ENCODE measurements at places on chromosomes 2 and 18. TPM values are rescaled to one million over a fixed set of nuclear protein-coding genes. Genes with fewer than 3 reads are reported as not detected.

- DNase-seq, result no peak
Observed at GRCh38 chr2:69300650-69301049, 86.4 kb downstream of the GFPT1 start.

DNA sequence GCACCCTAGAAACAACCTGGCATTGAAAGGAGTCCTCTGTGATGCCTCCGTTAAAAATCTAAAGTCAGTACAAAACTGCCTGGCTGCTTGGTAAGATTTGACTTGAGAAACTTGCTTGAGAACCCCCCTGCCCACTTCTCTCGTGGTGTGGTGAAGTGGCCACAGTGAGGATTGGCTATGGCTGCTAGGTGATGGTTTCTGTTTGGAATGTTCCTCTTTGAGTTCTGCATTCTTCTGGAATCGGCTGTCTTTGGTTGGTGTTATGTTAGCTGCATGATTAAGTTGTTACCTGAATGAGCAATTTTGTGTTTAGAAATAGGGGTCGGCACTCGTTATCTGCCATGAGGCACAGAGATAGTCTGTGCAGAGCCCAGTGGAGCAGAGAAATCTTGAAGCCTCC lies 21.7 kb upstream of the SAG start:
- DNase-seq, result no peak

DNA sequence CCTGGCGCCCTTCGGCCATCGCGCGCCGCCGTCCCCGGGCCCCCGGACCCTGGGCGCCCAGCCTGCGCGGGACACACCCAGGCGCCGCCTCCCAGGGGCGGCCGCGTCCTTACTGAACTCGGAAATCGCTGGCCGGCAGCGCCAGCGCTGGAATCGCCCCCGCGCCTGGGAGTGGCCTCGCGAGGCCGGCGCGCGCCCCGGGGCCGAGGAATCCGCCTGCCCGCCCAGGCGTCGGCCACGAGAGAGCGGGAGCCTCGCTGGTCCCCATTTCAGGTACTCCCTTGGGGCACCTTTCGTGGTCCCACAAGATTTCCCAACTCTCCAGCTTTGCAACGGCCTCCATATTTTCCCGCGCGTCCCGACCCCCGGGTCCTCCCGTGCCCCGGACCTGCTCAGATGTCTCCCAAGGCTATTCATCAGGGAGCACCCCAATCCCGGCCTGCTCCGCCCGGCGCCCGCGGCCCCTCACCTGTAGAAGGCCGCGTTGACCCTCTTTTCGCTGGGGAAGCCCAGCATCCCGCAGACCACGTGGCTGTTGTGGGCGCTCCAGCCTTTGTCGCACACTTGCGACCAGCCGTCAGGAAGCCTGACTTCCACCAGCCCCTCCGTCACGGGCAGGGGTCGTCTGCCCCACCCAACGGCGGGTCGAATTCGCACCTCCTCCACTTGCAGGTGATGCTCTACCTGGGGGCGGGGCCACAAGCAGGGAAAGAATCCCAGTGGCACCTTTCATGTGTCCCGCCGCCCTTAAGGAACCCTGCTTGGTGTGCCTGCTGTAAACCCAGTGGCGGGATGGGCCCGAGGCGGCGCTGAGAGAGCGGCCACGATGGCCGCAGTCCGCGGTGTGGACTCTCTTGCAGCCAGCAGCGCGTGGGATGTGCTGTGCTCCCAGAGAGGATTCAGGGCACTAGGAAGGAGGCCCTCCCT lies 4.6 kb downstream of the LOXL3 start:
- DNase-seq, result peak; percentile 90

DNA sequence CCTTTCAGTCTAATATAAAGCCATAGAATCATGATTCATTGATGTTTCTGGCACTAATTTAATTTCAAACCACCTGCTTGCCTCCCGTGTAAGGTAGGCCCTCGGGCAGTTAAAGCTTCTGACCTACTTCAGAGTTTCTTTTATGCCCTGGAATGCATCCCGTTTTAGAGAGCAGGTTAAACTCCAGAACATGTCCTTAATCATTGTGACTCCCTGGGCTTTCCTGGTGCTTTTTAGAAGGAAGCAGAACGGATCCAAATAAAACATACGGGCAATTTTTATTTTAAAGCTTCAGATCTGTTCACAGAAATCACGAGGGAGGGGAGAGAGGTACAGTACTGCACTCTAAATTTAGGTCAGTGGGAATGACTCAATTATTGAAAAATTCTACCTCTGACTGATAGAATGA lies 134.8 kb downstream of the GCA start:
- no peak for DNase-seq

DNA sequence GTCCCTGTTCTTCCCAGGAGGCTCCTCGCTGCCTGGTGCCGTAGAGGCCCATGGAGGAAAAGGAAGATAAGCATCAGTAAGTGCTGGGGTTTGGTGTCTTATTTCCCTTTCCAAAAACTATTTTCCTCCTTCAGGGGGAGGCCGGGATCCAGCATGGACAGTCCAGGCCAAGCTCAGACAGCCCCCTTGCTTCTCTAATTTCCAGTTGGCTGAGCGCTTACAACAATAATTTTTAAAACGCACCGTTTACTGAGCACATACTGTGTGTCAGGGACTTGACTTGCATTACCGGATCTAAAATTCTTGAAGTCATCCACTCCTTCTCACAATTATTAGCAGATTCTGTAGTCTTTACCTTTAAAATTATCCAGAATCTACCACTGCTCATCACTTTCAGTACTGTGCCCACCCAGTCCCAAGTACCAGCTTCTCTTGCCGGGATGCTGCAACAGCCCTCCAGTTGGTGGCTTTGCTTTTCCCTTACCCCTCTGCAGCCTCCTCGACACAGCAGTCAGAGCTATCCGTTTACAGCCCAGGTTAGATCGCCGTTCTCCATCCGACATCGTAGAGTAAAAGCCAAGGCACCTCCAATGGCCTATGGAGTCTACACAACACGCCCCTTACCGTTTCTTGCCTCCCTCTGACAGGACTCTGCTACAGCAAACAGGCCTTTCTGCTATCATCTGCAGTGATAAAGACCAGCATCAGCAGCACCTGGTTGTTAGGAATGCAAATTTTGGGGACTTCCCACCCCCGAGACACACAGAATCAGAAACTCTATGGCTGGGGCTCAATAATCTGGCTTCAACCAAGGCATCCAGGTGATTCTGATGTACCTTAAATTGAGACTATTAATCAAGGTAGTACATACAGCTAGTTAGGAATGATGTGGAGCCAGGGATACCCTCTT lies 75.2 kb upstream of the TSPYL6 start:
- DNase-seq, result no peak

DNA sequence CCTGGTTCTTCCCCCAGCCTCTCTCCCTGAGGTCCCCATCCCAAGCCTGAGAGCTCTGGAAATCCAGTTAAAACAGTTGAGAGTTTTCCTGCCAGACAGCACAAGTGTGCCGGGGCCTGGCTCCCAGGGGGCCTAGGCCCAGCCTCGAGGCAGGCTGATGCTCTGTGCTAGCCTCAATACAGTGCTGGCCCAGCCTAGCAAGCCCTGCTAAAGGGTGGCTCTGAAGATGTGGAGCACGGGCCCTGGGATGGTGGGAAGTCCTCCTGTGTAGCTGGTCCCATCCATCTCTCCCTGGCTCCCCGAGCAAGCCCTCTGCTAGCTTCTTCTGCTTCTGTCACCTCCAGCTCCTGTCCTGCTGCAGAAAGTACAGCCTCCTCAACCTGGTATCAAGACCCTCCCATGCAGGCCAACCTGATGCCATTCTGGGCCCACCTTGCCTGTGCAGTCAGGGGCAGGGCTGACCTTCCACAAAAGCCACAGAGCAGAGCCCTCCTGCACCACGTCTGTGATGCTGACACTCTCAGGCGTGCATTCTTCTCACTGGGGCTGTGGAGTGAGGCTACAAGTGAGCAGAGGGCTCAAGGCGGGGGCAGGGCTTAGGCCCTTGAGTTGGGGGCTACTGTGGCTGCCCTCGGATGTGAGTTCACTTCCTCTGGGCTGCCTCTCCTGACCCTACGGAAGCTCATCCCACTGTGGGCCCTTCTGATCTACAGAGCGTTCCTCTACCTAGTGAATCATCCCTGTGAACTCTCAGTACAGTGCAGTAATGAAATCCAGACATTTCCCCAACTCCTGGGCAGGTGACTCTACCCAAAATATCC lies 60.1 kb upstream of the LAPTM4A start:
- no peak for DNase-seq

DNA sequence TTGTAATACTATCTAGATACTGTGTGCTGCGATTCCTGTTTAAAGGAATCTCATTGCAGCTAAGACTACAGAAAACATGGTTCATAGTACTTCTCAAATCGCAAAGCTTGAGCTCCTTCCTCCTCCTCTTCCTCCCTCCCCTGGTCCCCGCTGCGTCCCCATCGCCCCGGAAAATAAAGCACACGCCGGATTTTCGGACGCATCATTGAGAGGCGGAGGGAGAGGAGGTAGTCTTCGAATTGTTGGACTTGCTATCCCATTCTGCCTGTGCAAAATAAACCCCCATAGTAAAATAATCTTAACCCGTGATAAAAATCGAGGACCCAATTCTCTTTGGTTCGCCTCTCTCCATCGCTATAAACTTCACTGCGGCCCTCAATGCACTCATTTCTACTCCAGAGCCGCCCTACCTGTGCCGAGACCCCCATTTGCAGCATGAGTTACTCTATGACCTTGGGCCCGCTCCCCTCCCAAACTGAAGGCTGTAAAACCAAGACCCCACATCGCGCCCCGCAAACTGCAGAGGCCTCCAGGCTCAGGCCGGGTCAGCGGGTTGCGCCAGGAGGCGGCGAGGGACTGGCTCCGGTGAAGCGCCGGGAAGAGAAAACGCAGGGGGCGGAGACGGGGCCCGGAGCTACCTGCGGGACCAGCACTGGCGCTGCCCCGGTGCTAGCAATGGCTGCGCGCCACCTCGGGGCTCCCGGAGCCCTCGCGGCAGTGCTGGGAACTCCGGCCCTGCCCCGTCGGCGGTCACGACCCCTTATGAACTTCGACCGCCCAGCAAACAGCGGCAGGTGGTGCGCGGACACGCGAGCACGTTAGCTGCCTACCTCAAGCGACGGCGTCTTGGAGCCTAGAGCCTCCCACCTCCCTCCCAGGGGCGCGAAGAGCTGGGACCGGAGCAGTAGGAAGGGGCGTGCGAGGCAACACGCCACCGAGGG lies 649 bp downstream of the ESCO1 start:
- peak; percentile 80 for DNase-seq

DNA sequence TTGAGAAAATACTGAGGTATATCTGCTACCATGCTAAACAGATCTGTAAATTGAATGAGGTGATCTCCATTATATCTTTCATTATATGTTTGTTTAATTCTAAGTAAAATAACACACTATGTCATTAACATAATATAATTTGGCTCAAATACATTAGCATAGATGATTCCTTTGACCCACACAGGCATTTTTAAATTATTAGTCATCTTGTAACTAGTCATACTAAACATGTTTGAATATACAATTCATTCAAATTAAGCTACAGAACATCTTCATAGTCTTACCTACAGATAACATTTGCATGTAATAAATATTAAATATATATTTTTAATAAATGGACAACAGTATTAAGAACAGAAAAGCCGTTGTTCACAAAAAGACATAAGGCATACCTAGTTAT lies 52.7 kb upstream of the KYNU start:
- DNase-seq, result no peak

DNA sequence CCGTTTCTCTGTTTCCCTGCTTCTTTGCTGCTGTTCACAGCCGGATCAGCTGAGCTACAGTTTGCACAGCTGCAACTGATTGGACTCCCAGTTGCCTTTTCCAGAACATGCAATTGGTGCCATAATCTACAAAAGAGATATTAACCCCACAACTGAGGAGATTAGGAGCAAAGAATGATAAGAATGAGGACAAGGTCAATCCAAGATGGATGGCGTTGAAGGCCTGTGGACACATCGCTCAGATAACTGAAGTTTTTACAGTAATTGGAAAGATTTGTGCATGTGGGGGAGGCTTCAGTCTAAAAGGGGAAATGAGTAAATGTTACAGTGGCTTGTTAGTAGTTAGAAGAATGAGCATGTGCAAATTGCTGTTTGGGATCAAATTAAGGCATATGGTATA lies 263.2 kb downstream of the TGIF1 start:
- DNase-seq, result no peak

DNA sequence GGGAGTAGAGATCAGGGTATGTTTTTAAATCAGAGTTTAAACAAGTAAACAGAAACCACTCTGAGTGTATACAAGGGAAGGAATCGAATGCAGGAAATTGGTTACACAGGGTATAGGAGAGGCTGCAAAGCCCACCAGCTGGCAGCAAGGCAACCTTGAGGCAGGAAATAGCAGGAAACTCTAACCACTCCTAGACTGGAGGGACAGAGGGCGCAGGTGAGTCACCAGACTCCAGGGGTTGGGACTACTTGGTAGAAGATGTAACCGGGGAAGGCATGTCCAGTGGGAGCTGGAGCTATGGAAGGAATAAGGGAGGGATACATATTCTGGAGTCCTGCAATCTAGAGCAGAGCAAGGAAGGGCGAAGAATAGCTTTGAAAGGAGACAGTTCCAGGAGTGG lies 152.3 kb downstream of the MEIS1 start:
- peak; percentile 60 for DNase-seq

GRCh38 chr2:273333-273732 lies 8.6 kb downstream of the ACP1 start:
- DNase-seq, result no peak

DNA sequence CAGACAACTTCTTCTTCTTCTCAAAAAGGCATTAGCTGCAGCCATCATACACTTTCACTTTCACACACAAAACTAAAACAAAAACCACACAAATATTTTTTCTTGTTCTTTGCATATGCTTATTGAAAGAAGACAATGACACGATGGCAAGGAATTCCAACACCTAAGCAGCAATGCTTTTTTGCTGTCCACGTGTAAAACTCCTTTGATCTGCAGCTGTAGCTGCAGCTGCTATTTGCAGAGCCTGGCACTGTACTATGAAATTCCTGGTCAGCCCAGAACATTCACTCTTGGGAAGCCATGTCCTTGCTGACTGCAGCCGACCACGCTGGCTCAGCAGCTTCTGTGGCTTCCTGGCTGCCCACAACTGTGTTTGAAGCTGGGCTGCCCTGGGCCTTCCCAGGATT lies 316.2 kb downstream of the CDH2 start:
- no peak for DNase-seq

GRCh38 chr2:203758841-203759689 lies 52.6 kb downstream of the CD28 start:
- DNase-seq, result no peak

DNA sequence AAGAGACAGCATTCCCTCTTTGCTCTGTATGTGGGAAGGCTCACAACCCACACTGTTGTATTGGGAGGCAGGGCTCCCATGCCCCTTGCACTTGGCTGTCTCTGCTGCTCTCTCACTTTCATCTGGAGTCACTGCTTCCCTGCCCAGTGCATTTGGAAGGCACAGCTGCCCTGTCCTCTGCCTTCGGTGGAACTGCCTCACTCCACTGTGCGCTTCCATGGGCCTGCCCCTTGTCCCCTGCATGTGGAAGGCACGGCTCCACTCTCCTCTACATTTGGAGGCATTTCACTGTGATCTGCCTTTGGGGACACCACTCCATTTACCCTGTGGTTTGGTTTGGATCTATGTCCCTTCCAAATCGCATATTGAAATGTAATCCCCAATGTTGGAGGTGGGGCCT lies 9.1 kb upstream of the PROM2 start:
- DNase-seq, result no peak

Gene ASB18
- total RNA-seq, result not detected

Gene RUFY4
- total RNA-seq, result not detected

Gene METAP1D
- 8.5 TPM for total RNA-seq

Gene RANBP2
- 81.8 TPM for total RNA-seq

Gene OTOS
- total RNA-seq, result not detected

Gene LAMA1
- 129 TPM for total RNA-seq

Gene NOL4
- total RNA-seq, result not detected

Gene TMEM247
- not detected for total RNA-seq

Gene INHBB
- 28.6 TPM for total RNA-seq

Gene ICA1L
- 5.5 TPM for total RNA-seq

Data from Caco-2 (cell line).